Dermis blood vessel endothelial cell (primary cell): ENCODE measurements at places on chromosomes 2 and 18. TPM values are rescaled to one million over a fixed set of nuclear protein-coding genes. Genes with fewer than 3 reads are reported as not detected.
A peak's percentile ranks its signal among the peaks of the same experiment; 100 is the strongest.

Gene CFAP65
- total RNA-seq, result not detected in 2 replicates

Gene GALNT14
- 0.56 and 1.7 TPM in 2 replicates for total RNA-seq

Gene ARHGAP28
- total RNA-seq, result 4.3 and 7.9 TPM in 2 replicates

- no peak for DNase-seq
Measured at GRCh38 chr2:61750624-61751023, 103.2 kb downstream of the FAM161A start.

GRCh38 chr2:96916646-96917543 is 47.0 kb upstream of the SEMA4C start:
- DNase-seq, result no peak

GRCh38 chr2:238562446-238562845 is 135.7 kb downstream of the ASB1 start:
- DNase-seq, result no peak

- DNase-seq, result peak; percentile 15
Measured at GRCh38 chr2:64455545-64455944, 1.6 kb downstream of the LGALSL start.

DNA sequence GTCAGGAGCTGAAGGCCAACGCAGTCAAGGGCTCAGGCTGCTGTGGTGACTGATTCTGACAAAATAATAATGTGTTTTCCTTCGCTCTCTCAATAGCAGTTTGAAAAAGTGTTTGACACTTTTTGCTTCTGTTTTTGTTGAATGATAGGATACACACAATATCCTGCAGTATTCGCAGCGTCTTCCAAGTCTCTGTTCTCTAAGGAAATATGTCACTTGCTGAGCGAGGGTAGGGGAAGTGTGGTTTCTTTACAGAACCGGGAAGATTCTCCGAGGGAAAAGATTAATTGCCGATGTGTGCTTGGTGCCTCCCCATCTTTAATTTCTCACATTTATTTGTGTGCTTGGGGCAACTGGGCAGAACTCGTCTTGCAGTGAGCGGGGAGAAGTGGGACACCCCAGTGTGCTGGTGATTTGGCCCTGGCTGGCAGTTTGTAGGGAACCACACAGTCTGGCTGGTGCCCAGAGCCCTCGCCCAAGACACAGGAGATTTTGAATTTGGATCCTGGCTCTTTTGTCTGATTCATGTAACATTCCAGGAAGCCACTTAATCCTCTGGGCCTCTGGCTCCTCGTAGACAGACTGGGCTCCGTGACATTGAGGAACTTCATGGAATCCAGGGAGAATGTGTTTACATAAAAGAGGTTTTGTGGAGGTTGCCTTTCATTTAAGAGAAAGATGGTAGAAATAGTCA is 169.4 kb downstream of the LDLRAD4 start:
- DNase-seq, result no peak
